SJSA1 (cell line): ENCODE measurements at places on chromosomes 5 and 9. TPM values are rescaled to one million over a fixed set of nuclear protein-coding genes. Genes with fewer than 3 reads are reported as not detected.
A peak's percentile ranks its signal among the peaks of the same experiment; 100 is the strongest.

DNA sequence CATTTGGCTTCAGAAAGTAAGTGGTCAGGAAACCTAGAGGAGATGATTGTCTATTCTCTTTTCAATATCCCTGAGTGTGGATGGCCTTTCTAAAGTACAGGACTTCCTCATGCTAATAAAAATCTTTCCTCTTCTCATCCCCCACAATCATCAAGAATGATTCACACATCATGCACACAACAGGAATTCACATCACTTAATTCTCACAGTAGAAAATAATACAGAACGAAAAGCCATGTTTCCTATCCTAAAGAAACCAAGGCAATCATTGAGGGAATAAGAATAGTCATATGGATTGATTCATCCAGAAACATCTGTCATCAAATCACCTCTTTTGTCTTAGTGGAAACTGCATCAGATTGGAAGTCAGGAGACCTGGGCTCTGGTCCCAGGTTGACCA, 203.1 kb upstream of the PIK3R1 start:
- DNase-seq = no peak

- DNase-seq = peak; percentile 86
These were observed 2.0 kb downstream of the PROB1 start for GRCh38 chr5:139392678-139393496.

DNA sequence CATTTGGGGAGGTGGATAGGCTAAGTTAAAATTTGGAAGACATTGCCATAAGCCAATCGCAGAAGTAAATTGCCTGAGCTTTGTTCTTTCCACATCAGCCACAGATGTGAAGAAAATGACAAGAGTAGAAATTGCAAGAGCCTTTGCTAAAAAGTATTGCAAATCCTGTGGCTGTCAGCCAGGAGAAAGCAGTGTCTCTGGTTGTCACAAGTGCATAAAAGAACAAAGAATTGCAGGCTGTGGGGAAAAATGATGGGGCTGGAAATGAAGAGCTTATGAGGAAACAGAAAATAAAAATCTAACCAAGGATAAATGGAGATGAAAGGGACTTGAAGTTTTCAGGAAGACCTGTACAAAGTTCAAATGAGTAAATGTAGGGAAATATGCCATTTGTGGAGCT, 344.8 kb downstream of the CSNK1G3 start:
- DNase-seq = no peak

DNA sequence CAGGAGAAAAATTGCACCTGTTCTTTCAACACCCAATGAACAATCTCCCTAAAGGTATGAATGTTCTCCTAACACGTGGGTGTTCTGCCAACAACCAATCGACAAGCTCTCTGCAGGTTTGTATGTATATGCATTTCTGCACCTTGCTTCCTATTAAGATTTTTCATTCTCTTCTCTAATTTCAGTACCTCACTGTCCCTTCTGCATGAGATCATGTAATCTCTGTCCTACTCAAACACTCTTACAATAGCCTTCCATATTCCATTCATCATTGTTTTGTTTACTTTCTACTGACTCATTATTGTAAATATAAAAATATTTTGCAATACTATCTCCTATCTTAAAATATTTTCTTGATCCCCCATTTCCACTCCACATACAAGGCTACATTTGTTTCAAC, 382.0 kb downstream of the CDH12 start:
- DNase-seq = no peak

Gene SLC2A8
- 17.4 and 35.2 TPM in 2 replicates for total RNA-seq
